Stimulated activated CD4-positive, alpha-beta T cell treated with anti-CD3 and anti-CD28 coated beads, Interleukin-2, amount 100 ng/mL, for 4 hours (primary cell): ENCODE measurements at places on chromosomes 3 and 15.

- DNase-seq = no peak
Measured at GRCh38 chr3:59726279-59726678, 676.5 kb upstream of the CFAP20DC start.

GRCh38 chr3:106688464-106688863 is 688.8 kb upstream of the CCDC54 start:
- no peak for DNase-seq

GRCh38 chr3:115187149-115187757 is 40.2 kb upstream of the ZBTB20 start:
- no peak for DNase-seq

DNA sequence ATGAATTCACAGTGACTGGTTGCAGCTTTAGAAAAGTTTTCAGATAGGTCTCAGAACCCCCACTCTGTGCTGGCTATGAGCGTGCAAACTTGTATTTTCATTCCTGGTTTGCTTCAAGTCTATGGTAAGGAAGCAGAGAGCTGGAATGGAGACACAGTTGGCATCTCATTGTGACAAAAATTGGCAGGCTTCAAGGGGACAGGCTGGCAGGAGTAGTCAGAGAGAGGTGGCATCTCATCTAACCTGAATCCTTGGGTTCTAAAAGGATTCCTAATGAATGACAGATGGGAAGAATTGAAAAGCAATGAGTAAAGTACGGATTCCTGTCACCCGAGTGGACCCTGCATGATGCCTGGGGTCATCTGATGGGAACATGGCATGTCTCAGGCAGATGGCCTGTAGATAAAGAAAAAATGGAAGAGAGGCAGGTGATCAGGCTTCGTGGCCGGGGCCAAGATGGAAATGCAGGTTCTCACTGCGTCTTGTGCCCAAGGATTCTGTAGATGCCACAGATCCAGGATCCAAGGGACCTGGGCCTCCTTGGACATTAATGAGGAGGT is 89.4 kb upstream of the ABHD17C start:
- DNase-seq = no peak

DNA sequence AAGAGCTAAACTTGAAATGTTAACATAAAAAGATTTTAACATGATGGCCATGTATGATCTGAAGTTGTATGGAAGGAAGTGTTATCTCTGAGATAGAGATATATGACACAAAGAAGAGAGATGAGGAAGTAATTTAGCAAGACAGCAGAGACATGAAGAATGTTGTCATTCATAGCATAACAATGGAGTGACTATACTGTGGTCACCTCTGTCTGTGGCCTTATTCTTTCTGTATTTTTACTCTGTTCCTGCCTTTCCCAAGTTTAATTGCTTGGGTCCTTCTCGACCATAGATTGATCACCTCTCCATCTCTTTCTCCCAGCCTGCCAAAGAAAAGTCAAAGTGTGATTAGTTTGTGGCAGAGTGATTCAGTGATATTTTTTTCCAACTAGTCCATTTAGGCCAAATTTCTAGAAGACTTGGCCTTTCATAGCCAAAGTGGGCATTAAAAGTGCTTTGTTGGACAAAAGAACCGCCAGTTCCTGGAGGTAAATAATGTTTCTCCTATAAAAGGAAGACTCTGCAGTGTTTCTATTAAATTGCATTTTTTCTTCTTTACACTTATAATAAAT is 711.9 kb downstream of the CADM2 start:
- no peak for DNase-seq

- DNase-seq = no peak
Measured at GRCh38 chr3:18787441-18787840, 360.9 kb upstream of the KCNH8 start.

- DNase-seq = no peak
Measured at GRCh38 chr3:113847664-113848461, 9.3 kb downstream of the GRAMD1C start.

DNA sequence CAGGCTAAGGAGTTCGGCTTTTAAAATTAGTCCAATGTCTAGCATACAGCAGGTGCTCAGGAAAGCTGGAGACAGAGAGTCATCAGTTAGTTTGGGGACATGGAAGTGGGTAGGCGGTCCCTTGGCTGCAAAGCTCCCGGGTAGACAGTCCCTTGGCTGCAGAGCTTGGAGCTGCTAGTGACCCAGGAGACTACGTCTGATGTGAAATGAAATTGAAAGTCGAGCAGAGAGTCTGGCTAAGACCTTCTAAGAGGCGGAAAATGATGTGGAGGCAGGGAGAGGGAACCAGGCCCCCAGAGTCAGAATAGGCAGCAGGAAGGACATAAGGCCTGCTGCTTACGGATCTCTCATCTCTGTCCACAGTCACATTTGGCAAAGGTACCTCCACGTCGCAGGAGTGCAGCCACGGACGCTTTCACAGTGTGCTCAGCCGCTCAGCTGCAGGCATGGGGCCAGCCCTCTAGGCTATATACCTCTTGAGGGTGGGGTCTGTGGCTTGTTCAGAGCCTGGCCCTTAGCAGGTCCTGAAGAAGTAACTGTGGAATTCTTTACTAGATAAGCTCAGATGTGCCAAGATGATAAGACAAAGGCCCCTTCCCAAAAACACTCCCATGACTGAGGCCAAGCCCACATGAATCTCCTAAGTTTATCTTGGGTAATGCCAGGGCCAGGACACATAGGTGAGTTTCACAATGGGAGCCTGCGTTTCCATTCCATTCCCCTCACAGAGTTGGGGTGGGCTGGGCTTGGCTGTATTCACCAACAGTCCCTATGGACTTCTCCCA is 131.7 kb downstream of the XXYLT1 start:
- no peak for DNase-seq

- no peak for DNase-seq
Measured at GRCh38 chr3:133442518-133442917, 42.7 kb downstream of the BFSP2 start.

DNA sequence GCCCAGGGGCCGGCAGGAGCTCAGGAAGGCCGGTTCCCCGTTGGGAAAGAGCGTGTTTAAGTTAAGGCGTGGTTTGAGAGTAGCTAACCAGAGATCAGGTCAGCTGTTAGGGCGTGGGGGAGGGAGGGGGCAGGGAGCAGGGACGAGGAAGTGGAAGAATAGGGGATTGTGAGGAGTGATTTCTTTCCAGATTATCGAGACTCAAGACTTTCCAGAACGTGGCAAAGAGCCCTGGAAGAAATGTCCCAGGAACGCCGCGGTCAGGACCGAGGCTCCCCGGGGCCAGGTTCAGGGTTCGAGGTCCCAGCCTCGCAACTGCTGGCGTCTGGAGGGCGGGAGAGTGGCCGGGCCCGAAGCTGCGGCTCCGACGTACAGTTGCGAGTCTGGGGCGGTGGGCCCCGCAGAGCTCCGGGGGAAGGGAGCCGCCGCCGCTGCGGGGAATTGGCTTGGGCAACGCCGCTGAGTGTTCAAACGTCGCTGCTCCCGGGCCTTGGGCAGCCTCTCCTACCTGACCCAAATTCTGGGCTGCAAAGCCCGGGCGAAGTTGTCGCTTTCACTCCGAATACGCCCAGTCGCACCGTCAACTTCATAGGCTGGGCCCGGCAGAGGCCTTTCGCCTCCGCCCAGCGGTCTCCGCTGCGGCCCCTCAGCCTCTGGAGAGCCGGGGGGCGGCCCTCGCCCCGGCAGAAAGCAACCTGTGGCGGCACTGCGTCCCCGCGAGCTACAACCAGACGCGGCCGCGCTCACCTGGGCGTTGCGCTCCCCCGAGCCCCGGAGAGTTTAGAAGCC is 9.5 kb downstream of the ISL2 start:
- DNase-seq = no peak
